Foreskin keratinocyte (primary cell): ENCODE measurements at places on chromosomes 11 and 22. TPM values are rescaled to one million over a fixed set of nuclear protein-coding genes. Genes with fewer than 3 reads are reported as not detected.

Gene NAV2
- 12.1 and 12.9 TPM in 2 replicates for total RNA-seq

Gene TRIM29
- 177 and 190 TPM in 2 replicates for total RNA-seq

Gene POU2AF1
- total RNA-seq, result not detected in 2 replicates

Gene GNG3
- not detected in 2 replicates for total RNA-seq
